ENCODE measurements at places on chromosomes 1 and 21. TPM values are rescaled to one million over a fixed set of nuclear protein-coding genes. Genes with fewer than 3 reads are reported as not detected.

The ARL8A gene
- 31.7 TPM for total RNA-seq

The SLC1A7 gene
- total RNA-seq: 4.5 TPM

The IL20 gene
- 0.25 TPM for total RNA-seq

The MCOLN2 gene
- 1.4 TPM for total RNA-seq

The GPR25 gene
- total RNA-seq: not detected

The MPZ gene
- total RNA-seq: not detected

The MSH4 gene
- total RNA-seq: not detected

The IL23R gene
- not detected for total RNA-seq

The GLIS1 gene
- total RNA-seq: 2.6 TPM

The VWA5B1 gene
- not detected for total RNA-seq
